ENCODE measurements at places on chromosomes 16 and 17. TPM values are rescaled to one million over a fixed set of nuclear protein-coding genes. Genes with fewer than 3 reads are reported as not detected.

TNFRSF17 gene
- polyA plus RNA-seq, result 3.0 TPM

ZNF423 gene
- not detected for polyA plus RNA-seq

CTRB1 gene
- polyA plus RNA-seq, result not detected

OXLD1 gene
- 83.2 TPM for polyA plus RNA-seq

CHTF18 gene
- 3.0 TPM for polyA plus RNA-seq

UTS2R gene
- not detected for polyA plus RNA-seq

ZNF771 gene
- polyA plus RNA-seq, result 1.4 TPM

HOXB6 gene
- not detected for polyA plus RNA-seq

CLEC19A gene
- polyA plus RNA-seq, result not detected

KRT27 gene
- not detected for polyA plus RNA-seq

KIF19 gene
- polyA plus RNA-seq, result 2.3 TPM

ZP2 gene
- polyA plus RNA-seq, result not detected

GCGR gene
- polyA plus RNA-seq, result not detected

LITAFD gene
- polyA plus RNA-seq, result not detected

GRCh38 chr17:68700421-68700820 is 99.3 kb upstream of the FAM20A start:
- DNase-seq, result no peak
- no peaks in the 10 kb centered on the region for H3K27me3 ChIP-seq
- H3K27ac ChIP-seq, result no peak overlapping the region
- H3K36me3 ChIP-seq, result no peaks in the 10 kb centered on the region
- H3K4me1 ChIP-seq, result no peaks in the 10 kb centered on the region

DNA sequence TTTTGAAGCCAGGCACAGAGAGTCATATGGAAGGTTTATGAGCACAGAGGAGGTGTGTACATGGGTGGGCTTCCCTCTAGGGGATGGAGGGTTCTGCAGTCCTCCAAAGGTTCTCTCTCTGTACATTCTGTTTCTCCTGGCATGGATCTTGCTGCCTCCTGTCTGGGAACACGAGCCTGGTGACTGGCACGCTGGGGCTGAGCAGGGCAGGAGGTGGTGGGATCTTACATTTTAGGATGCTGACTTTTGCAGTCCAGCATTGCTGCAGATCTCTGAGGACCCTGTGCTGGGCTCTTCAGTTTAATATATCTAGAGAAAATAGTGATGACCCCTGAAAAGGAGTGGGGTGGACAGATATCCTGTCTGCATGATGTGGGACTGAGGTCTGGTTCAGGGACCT is 23.0 kb downstream of the FOXL1 start:
- no peak overlapping the region for H3K4me3 ChIP-seq
- H3K27ac ChIP-seq, result no peak overlapping the region
- H3K4me1 ChIP-seq, result no peaks in the 10 kb centered on the region

GRCh38 chr17:28261219-28261618 is 57.8 kb upstream of the TMEM97 start:
- no peak for DNase-seq
- H3K4me3 ChIP-seq, result no peak overlapping the region
- H3K4me1 ChIP-seq, result no peaks in the 10 kb centered on the region
- no peaks in the 10 kb centered on the region for H3K36me3 ChIP-seq
- H3K27me3 ChIP-seq, result no peaks in the 10 kb centered on the region

DNA sequence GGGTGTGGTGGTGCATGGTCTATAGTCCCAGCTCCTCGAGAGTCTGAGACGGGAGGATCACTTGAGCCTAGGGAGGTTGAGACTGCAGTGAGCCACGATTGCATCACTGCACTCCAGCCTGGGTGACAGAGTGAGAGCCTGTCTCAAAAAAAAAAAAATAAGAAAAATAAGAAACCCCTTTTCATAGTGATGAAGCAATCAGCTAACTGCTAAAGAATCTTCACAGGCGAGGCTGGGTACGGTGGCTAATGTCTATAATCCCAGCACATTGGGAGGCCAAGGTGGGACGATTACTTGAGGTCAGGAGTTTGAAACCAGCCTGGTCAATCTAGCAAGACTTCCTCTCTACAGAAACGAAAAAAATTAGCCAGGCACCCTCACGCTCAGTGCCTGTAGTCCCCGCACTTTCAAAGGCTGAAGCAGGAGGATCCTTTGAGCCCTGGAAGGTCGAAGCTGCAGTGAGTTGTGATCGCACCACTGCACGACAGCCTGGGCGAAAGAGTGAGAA is 760 bp downstream of the SLFN12L start:
- peaks cover 64% of the 10 kb centered on the region for H3K4me1 ChIP-seq
- no peak for DNase-seq
- no peaks in the 10 kb centered on the region for H3K27me3 ChIP-seq

GRCh38 chr16:11689031-11689840 is 21.0 kb downstream of the SNN start:
- peaks cover 51% of the 10 kb centered on the region for H3K36me3 ChIP-seq
- H3K27ac ChIP-seq, result no peak overlapping the region
- H3K27me3 ChIP-seq, result no peaks in the 10 kb centered on the region
- H3K4me3 ChIP-seq, result no peak overlapping the region
- peaks cover 13% of the 10 kb centered on the region for H3K4me1 ChIP-seq

DNA sequence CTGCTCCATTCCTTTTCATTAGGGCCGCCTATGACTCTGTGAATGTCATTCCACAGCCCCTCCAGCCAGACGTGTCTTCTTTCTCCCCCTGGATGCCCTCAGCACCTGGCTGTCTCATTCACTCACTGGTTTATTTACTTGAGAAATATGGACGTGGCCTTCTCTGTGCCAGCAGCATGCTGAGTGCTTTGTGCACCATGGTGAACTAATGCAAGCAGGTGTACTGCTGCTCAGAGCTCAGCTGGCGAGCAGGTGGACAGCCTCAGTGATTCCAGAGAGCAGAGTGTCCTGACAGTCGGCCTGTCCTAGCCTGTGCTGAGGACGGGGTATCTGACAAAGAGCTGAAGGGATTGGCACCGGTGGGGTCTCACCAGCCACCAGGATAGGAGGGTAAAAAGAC is 96.7 kb downstream of the GNAO1 start:
- H3K36me3 ChIP-seq, result no peaks in the 10 kb centered on the region
- H3K4me3 ChIP-seq, result no peak overlapping the region
- H3K27ac ChIP-seq, result no peak overlapping the region
- no peaks in the 10 kb centered on the region for H3K4me1 ChIP-seq
- DNase-seq, result no peak

DNA sequence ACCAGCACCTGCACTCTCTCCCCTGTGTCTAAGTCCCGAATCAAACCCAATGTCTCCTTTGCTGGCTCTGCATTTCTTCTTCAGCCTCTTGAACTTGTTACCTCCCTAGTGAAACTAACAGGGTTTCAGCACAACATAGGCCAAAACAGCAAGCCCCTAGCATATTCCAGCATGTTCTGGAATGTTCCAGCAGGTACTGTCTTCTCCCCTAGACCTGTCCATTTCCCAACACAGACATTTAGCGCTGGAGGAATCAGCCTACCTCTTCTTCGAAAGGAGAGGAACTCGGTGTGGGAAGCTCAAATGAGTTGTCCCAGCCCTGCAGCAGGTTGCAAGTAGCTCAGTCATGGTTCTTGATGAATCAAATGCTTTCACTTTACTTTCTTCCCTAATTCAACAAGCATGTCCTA is 47.1 kb downstream of the LITAF start:
- H3K27ac ChIP-seq, result no peak overlapping the region
- no peaks in the 10 kb centered on the region for H3K4me1 ChIP-seq
- DNase-seq, result no peak
- no peaks in the 10 kb centered on the region for H3K27me3 ChIP-seq
- H3K4me3 ChIP-seq, result no peak overlapping the region

- H3K4me3 ChIP-seq, result no peak overlapping the region
- H3K4me1 ChIP-seq, result no peaks in the 10 kb centered on the region
- H3K36me3 ChIP-seq, result no peaks in the 10 kb centered on the region
- no peak for DNase-seq
Measured at GRCh38 chr16:54331241-54332002, 44.8 kb upstream of the IRX3 start.

GRCh38 chr17:81002409-81003361 is 11.0 kb downstream of the CHMP6 start:
- H3K27me3 ChIP-seq, result peaks cover 6% of the 10 kb centered on the region
- H3K27ac ChIP-seq, result no peak overlapping the region
- DNase-seq, result no peak
- peaks cover 13% of the 10 kb centered on the region for H3K4me1 ChIP-seq
- peaks cover 7% of the 10 kb centered on the region for H3K36me3 ChIP-seq
- no peak overlapping the region for H3K4me3 ChIP-seq

DNA sequence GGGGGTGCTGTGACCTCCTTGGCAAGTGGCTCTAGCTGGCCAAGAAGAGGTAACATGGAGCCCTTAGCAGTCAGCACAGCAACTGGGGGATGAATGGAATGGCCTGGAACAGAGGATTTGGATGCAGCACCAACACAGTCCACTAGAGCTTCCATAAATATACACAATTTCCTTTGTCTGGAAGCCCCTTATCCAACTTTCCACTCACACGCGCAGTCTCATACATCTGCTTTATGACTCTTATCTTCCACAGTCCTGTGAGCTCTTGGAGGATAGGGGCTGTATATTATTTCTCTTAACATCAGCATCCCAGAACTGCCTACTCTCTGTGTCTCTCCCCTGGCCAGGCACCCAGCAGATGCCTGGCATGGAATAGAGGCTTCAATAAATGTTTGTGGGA is 235.6 kb upstream of the MAF start:
- H3K36me3 ChIP-seq, result no peaks in the 10 kb centered on the region
- no peaks in the 10 kb centered on the region for H3K27me3 ChIP-seq
- H3K4me3 ChIP-seq, result no peak overlapping the region
- no peak overlapping the region for H3K27ac ChIP-seq
- H3K4me1 ChIP-seq, result no peaks in the 10 kb centered on the region
- DNase-seq, result no peak

DNA sequence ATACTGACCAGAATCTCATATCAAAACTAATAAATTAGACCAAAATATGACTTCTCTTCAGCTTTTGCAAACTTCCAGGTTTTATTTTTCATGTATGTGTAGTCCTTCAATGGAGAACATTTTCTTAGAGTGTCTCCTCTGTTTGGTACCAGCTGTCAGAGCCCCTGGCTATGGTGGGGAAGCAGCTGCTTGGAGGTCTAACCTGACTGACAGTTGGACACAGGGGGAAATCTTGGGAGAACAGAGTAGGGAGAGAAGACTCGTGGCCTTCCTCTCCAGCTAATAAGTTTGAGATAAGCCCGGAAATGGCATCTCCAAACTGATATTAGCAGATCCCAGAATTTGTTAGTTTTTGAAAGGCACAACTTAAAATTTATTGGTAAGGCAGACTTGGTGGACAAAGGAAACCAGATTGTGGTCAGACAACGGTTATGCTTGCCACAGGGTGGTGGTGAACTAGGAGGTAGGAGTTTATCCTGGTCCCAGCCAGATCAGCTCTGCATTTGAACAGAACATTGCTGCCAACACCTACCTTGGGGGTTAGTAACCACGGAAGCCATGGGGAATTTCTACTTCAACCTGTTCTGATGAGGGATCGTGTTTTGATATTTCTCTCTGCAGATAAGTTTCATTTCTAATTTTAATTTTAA is 39.2 kb upstream of the IRX3 start:
- H3K27me3 ChIP-seq, result no peaks in the 10 kb centered on the region
- H3K4me1 ChIP-seq, result no peaks in the 10 kb centered on the region
- H3K27ac ChIP-seq, result no peak overlapping the region
- no peak overlapping the region for H3K4me3 ChIP-seq
- H3K36me3 ChIP-seq, result no peaks in the 10 kb centered on the region

DNA sequence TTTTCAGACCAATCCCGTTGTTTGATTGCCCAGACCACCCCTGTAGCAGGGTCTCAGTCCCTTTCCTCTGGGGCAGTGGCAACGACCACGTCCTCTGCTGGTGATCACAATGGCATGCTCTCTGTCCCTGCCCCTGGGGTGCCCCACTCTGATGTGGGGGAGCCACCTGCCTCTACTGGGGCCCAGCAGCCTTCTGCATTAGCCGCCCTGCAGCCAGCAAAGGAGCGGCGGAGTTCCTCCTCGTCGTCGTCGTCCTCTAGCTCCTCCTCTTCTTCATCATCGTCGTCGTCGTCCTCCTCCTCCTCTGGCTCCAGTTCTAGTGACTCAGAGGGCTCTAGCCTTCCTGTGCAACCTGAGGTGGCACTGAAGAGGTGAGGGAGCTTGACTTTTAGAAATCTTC is 9.2 kb downstream of the ELOB start:
- no peaks in the 10 kb centered on the region for H3K4me1 ChIP-seq
- H3K27me3 ChIP-seq, result no peaks in the 10 kb centered on the region
- H3K27ac ChIP-seq, result no peak overlapping the region
- no peak overlapping the region for H3K4me3 ChIP-seq
- peaks cover 92% of the 10 kb centered on the region for H3K36me3 ChIP-seq

DNA sequence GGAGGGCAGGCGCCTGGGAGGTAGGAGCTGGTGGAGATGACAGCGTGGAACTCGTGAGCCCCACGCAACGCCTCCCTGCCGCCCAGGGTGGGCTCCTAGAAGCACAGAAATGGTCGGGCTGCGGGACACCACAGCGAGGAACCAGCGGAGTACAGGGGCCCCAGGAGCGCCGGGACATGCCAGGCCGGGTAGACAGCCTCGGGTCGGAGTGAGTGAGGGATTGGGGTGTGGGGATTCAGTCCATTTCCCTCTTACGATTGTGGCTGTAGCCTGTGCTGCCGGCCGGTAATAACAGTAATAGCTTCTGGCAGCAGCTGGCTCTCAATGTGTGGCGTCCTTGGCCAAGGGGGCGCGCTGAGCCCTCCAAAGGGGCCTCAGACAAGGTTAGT is 12.2 kb upstream of the CES3 start:
- H3K27me3 ChIP-seq, result peaks cover 16% of the 10 kb centered on the region
- DNase-seq, result no peak
- H3K4me3 ChIP-seq, result no peak overlapping the region
- no peak overlapping the region for H3K27ac ChIP-seq
- peaks cover 3% of the 10 kb centered on the region for H3K36me3 ChIP-seq
- H3K4me1 ChIP-seq, result peaks cover 11% of the 10 kb centered on the region

DNA sequence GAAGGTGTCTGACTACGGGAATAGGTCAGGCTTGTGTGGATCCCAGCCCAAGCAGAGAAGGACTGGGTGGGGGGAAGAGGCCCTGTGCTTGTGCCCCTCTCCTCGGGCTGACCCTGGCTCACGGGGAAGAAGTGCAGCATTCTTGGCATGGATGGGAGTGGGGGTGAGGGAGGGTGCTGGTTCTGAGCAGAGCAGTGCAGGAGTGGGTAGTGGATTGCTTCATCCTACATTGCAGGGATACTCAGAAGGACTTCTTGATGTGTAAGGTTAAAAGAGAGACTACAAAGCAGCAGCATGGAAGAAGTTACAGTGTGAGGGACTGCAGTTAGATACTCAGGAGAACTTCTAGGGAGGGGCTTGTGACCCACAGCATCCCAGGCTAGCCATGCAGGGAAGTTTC is 2.1 kb downstream of the ARHGAP23 start:
- no peaks in the 10 kb centered on the region for H3K27me3 ChIP-seq
- no peak overlapping the region for H3K4me3 ChIP-seq
- no peaks in the 10 kb centered on the region for H3K36me3 ChIP-seq
- peaks cover 10% of the 10 kb centered on the region for H3K4me1 ChIP-seq
- H3K27ac ChIP-seq, result no peak overlapping the region
- no peak for DNase-seq

DNA sequence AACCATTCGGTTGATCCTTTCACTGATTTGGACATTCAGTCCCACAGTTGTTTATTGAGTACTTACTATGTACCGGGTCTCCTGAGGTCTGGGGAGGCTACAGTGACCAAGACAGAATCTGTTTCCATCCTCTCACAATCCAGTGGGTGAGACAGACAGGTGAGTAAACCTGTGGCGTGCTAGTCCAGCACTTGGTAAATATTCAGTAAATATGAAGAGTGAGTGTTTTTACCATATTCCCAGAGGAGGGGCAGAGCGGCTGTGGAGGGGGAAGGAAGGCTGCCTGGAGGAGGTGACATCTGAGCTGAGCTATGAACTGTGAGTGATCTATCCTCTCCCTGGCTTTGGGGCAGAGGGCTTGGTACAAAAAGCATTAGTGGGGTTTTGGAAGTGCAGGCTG is 31.4 kb downstream of the CCR7 start:
- no peaks in the 10 kb centered on the region for H3K27me3 ChIP-seq
- H3K36me3 ChIP-seq, result no peaks in the 10 kb centered on the region

GRCh38 chr16:27951489-27952120 is 111.9 kb downstream of the GSG1L start:
- H3K4me3 ChIP-seq, result no peak overlapping the region
- no peaks in the 10 kb centered on the region for H3K36me3 ChIP-seq
- no peaks in the 10 kb centered on the region for H3K4me1 ChIP-seq
- H3K27me3 ChIP-seq, result peaks cover 5% of the 10 kb centered on the region

Measured in CD4-positive, alpha-beta memory T cell (primary cell).